MV-4-11 (cell line): ENCODE measurements at places on chromosomes 5 and 9.

DNA sequence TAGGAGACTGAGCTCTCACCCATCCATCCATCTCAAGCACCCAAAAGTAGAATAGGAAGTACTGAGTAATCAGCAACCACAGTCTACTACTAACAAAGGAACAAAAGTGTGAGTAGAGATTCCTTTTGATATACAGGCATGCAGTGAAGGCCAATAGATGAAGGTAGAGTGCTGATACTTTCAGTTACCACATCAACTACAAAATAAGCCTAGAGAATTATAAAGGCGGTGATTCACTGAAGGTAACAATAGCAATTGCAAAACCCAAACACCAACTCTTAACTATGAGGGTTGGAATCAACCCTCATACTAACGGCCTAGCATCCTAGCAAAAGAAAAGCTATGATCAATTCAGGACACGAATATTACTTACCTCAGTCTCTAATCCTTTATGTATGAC is 992.6 kb downstream of the DNAH5 start:
- no peak for DNase-seq

- no peak for DNase-seq
Observed at GRCh38 chr9:134028575-134029247, 3.4 kb downstream of the BRD3OS start.

- no peak for DNase-seq
Observed at GRCh38 chr5:163730206-163730756, 224.9 kb downstream of the MAT2B start.

DNA sequence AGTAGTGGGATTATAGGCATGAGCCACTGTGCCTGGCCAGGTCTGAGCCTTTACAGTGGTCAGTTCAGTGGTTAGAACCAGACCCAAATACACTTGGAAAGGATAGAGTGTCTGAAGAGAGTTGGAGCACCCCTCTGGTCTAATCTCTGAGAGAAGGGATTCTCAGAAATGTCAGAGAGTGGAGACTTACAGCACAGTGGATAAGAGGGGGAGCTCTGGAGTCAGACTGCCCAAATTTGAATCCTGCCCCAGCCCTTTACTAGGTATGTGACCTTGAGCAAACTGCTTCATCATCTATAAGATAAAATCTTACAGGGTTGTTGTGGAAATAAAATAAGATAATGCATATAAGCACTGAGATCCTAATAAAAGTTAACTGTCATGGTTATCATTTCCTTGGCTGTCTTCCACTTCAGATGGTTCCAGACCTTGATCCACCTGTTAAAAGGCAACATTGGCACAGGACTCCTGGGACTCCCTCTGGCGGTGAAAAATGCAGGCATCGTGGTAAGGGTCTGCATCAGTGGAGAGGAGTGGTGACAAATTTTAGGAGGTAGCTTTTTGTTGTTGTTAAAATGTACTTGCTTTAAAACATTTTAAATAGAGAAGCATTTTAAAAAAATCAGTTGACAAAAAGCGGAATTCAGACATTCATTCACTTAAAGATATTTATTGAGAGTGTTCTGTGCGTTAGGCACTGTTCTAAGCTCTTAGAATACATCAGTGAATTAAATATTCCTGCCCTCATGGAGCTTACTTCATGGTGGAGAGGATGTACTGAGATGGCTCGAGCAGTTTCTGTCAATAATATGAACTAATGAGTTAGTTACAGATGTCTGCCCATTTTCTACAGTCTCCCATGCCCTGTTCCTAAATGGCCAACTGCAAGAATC is 16.0 kb downstream of the SLC36A1 start:
- DNase-seq = no peak

GRCh38 chr5:35016174-35017051 is 31.3 kb downstream of the AGXT2 start:
- DNase-seq = peak; percentile 64

- peak; percentile 93 for DNase-seq
Observed at GRCh38 chr9:133786371-133786753, 48.2 kb upstream of the SARDH start.

DNA sequence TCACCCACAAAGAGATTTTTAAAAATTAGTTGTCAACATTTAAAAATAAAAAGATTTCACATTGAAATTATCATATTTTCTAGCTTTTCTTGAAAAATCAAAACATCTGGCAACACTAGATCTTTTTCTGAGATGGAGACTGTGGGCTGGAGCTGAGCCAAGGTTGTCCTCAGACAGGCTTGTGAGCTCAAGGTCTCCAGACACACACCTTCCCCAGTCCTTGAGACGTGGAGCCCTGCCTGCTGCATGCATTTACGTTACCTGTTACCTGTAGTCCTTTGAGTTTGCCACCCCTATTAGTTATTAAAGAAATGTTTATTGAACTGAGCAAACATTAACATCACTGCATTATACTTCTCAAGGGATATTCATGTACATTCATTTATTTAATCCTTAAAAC is 87.5 kb upstream of the TLE1 start:
- DNase-seq = no peak

DNA sequence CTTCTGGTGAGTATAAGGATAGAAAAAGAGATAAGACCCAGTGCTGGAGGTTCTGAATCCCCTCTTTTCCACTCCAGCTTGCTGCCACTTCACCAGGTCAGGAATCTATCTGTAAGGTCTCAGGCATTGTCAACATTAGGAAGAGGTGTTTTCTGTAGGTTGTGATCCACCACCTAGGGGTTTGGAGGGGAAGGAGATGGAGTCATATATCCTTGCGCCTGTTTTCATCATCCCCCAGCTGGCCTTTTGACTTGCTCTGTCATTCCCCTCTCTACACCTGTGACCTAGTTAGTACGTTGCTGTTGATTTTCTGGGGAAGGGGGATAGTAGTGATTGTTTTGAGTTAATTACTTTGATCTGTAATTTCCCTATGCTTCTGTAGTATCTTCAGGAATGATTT is 20.5 kb downstream of the SPINK5 start:
- no peak for DNase-seq

DNA sequence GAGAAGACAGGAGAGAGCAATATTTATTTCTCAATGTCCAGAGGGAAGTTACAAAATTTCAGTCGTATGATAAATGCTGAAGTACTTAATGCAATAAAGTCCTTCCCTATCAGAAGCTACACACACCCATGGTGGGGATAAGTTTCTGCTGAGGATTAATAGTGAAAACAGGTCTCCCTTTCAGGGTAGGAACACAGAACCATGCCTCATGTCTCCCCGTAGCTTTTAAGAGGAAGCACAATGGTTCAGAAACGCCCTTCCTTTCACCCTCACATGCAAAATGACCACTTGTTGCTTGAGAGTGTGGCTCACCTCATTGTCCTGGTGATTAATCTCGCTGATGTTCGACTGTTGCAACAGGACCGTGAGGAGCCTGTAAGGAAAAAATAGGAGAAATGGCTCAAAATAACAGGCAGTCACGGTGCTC is 73.6 kb downstream of the ANKRD55 start:
- DNase-seq = peak; percentile 75

- DNase-seq = no peak
Observed at GRCh38 chr5:163794993-163795392, 289.6 kb downstream of the MAT2B start.

DNA sequence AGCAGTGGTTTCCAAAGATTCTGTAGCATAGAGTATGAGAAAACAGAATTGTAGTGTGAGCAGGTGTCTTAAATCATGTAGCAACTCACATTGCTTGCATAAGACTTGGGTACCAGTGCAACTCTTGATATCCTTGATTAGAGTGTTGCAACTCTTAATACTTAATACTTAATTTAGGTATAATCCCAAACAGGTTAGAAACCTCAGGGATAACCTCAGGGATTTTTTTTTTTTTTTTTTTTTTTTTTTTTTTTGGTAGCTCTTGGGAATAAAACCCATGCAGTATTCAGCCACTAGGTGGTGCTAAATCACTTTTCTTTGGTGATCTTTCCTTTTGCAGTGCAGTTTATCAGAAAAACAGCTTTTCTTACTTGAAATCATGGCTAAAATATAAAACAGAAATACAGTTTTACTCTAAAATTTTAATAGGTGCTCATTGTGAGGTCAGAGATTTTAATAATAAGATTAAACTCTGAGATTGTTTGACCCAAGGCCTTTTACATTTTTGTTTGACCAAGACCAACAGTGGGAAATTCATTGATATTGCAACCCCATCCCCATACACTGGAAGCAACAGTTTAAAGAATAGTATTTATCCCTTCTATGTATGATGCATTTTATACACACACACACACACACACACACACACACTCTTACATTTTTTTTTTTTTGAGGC is 55.3 kb downstream of the ERAP1 start:
- peak; percentile 56 for DNase-seq

- no peak for DNase-seq
Observed at GRCh38 chr9:35103660-35104191, 795 bp upstream of the STOML2 start.

DNA sequence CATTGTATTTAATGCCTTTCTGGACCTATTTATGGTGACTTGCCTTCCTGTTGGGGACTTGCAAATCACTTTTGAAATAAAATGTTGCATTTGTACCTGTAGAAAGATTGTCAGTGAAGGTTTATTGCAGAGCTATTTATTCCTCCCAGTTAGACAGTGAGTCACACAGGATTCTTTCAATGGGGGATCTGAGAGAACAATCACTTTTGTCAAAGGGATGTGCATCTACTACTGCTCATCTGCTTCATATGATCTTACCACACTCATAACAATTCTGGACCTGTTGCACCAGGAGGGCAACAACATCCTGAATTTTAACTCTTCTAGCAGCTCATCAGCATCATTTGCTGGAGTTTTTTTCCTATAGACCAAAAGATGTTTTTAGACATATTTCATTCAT is 66.8 kb downstream of the FBXL7 start:
- no peak for DNase-seq

- DNase-seq = no peak
Observed at GRCh38 chr5:175579742-175580432, 78.0 kb upstream of the HRH2 start.

- DNase-seq = no peak
Observed at GRCh38 chr5:8576178-8576577, 707.2 kb downstream of the MTRR start.

DNA sequence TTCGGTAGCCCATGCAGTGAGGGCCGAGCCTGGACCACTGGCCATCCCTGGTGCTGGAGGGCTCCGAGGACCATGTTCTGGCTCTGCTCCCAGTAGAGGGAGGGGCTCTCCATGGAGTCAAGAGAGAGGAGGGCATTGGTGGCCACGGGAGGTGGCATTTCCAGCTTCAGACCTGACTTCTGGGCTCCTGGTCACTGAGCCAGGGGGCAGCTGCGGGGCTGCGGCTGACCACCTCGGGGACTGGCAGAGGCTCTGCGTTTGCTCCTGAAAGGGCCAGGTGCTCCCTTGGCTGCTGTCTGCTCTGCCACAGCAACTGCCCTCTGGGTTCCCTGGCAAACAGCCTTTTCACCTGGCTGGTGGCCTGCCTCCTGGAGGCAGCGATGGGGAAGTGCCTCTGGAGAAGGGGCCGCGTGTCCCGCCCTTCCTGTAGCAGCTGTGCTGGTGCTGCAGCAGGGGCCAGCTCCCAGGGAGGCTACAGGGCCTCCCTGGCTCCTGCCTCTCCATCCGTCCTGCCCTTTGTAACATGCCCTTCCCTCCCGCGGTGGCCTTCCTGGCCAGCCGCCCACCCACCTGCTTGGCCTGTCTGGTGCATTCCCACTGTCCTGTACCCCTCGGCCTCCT is 144.6 kb downstream of the CACNA1B start:
- DNase-seq = no peak

DNA sequence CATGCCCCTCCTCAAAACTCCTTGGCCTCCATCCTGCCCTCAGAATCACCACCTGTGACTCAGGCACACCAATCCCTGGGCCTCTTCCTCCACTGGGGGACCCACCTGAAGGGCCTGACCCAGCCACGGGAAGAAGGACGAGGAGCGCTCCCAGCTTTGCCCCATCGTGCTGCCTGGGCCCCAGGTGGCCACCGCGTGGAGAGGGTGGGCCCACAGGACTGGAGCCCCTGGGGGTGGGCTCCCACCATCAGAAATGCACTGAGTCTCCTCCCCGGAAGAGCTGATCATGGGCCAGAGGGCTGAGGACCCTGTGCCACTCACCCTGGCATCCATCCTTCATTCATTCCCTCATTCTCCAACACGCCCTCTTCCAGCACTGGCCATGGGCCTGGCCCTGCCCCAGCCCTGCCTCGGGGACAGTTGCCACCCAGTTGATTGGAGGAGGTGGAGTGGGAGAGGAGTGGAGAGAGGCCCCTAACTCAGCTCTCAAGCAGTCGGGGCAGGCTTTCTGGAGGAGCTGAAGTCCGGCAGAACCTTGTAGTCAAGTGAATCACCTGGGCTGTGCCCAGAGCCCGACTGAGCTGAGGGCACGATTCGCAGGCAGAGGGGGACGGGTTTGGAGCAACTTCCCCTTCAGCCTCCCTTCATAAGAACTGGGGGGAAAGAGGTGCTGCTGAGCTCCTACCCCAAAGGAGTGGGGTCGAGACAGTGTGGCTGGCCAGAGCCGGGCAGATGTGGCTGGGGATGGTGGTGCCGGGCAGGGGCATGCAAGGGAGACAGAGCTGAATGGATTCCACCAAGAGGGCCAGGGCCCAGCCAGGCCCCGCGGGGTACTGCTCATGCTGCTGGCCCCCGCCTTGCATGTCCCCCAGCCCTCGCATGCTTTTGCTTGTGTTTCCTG is 29.6 kb downstream of the DNM1 start:
- no peak for DNase-seq

GRCh38 chr9:74083681-74084433 is 413.3 kb upstream of the RORB start:
- DNase-seq = no peak

DNA sequence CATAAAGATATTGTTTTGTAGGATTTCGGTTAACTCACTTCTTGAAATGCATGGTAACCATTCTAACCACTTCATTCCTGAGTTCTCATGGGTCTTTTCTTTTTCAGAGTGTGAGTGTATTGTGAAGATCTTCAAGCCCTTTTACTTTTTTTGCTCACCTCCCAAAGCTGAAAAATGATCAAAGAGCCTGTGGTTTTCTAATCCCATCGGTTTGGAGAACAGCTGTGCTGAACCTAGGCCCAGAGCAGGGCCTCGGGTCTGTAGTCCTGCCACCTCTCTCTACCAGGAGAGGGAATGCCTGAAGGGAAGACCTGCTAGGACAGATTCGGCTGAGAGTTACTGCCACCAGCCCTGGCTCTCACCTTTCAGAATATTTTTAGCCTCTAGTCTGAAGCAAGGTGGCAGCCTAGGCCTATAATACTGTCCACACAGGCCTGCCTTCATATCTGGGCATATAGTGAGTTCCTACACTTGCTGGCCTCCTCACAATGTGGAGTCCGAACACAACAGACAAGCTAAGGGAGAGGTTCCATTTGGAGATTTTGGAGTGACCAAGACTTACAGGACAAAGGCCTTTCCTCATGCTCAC is 13.8 kb downstream of the RGMB start:
- no peak for DNase-seq
